ENCODE measurements at places on chromosomes 11 and 22.
A peak's percentile ranks its signal among the peaks of the same experiment; 100 is the strongest.

DNA sequence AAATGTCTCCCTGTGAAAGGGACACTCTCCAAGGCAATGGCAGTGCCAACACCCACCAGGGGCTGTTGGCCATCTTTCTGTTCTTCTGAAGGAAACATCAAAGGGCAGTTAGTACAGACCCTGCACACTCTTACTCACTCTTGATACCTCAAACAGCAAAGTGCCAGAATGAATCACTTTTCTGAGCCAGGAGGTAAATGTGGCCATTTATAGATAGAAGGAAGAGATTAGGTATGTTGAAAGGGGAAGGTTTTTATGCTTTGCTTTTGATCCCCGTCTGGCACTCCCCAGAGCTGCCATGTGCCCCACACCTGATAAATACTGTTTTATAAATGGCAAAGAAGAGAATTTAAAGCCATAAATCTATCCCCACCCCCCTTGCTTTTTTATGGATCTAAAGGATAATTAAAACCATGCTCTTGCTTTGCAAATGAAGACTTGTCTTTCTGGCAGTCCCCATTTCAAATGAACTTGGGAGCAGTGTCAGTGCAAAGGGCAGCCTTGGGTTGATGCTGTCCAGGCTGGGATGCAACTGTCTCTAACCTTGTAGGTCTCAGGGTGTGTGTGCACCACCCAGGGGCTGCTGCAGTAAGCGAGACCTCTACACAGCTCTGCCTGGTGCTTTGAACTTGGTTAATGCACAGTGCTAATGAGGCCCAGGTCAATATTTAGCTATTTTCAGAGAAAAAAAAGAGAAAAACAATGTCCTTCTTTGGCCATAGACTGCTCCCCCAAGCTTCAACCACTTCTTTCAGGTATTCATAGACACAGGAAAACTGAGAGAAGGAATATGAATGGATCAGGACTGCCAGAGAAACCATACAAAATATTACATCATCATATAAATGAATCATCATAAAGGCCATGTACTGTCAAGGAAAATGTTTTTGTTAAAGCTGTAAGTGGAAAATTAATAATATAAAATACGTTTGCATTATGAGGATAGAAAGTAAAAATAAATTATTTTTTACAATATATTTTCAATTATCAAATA is 207.5 kb downstream of the ETS1 start:
- peak; percentile 12 for DNase-seq

DNA sequence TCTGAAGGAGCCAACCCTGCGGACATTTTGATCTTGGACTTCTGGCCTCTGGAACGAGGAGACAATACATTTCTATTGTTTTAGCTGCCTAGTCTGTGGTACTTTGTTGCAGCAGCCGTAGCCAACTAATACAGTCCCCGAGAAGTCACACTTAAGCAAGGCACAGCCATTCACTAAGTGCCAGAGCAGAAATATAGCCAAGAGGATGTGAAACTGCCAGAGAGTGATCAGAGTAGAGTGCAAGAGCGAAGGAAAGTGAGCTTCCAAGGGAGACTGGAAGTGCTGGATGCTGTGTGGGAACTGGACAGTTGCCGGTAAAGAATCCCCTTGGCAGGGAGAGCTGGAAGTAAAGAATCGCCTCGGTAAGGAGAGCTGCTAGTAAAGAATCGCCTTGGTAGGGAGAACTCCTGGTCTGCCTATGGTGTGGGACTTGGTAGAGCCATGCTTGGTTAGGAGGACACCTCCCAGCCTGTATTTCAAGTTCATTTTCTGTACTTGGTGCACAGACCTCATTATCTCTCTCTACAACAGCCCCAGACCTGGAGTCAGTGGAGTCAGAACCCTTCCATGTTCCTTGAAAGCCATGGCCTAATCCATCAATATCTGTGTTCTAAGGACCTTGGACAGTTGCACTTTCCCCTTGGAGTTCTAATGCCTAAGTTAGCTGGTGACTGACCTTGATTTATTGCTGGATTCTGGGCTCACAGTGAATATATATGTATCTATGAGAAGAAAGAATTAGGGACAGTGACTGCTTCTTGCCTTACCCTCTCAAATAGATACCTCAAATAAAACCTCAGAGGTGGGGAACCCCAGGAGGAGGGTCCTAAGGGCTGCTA is 162.1 kb downstream of the LDLRAD3 start:
- no peak for DNase-seq

- no peak for DNase-seq
Measured at GRCh38 chr11:90723475-90723874, 500.6 kb upstream of the CHORDC1 start.

- DNase-seq, result no peak
Measured at GRCh38 chr11:95335989-95336388, 105.0 kb upstream of the SESN3 start.

DNA sequence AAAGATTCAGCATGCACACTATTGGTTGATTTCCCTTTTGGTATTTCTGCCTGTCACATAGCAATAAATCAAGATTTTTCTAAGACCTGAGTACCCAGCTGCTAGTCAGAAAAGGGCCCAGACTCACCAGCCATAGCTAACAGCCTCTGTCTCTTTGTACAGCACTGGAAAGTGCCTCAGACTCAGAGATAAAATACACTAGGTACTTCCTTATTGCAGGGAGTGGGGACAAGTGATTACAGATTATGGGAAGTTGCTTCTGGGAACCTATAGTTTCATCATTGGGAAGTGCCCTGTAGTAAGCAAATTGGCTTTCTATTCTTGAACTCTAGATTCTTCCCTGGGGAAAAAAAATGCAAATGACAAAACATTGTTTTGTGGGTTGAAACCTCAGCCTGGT is at the start of gene CASP5:
CASP5 (minus strand) TSS at position 166 of the 400 bp plus-strand sequence; CDS start at position 134, 32 bp downstream.
- DNase-seq, result no peak

DNA sequence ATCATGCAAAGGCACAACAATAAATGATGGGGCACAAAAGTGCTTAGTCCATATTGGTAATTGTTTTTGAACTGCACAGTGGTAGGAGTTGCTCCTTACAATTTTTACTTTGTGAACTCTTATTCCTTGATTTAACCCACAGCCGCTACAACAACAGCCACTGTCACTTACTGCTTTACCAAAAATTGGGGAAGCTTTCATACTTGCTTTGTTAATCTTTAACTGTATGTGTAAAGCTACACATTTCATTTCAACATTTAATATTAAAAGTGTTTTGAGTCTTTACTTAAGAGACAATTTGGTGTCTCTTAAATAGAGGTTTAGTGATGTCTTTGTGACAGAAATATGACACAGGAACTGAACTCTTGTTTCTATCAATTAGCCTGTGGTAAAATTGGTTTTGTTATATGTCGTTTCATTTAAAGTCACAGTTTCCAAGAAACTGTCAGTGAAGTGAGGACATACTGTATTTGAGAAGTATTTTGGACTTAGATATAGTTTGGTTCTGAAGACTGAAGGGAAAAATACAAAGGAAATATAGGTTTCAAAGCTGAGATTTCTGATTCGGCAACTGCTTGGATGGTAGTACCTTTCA is 6.5 kb upstream of the IL18BP start:
- no peak for DNase-seq

- no peak for DNase-seq
Measured at GRCh38 chr22:32476281-32477195, 1.9 kb downstream of the FBXO7 start.

DNA sequence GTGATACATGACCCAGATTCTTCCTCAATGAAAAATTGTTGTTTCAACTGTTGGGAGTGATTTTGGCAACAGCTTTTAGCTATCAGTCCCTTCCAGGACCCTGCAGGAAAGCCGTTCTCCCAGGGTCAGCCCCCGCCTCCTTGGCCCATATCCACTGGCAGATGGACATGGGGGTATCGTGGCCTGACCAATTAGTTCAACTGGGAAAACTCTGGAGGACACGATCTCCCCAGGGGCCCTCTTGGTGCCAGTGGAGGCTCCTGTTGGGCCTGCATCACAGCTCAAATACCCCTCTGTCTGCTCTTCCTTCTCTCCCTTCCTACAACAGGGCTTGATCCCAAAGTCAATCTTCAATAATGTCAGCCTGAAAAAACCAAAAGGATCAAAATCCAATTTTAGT is 272.5 kb upstream of the B3GAT1 start:
- no peak for DNase-seq

GRCh38 chr11:108866781-108867180 is 201.9 kb downstream of the DDX10 start:
- DNase-seq, result no peak

- no peak for DNase-seq
Measured at GRCh38 chr22:37509059-37509860, 10.0 kb downstream of the CARD10 start.

DNA sequence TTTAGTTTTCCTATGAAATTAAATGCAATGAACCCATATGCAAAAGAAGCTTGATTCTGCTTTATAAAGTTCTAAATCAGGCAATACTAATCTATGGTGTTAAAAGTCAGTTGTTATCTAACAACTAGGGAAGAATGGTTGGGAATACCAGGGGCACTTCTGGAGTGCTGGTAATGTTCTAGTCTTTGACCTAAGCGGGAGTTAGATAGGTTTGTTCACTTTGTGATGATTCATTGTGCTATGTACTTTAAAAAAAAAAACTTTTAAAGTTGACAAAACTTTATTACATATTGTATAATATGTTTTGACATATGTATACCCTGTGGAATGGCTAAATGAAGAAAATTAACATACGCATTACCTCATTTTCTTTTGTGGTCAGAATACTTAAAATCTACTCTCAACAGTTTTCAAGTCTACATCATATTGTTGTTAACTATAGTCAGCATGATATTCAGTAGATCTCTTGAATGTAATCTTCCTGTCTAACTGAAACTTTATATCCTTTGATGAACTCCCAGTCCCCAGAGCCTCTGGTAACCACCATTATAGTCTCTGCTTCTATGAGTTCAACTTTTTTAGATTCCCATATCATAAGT is 39.2 kb downstream of the BIRC2 start:
- no peak for DNase-seq

DNA sequence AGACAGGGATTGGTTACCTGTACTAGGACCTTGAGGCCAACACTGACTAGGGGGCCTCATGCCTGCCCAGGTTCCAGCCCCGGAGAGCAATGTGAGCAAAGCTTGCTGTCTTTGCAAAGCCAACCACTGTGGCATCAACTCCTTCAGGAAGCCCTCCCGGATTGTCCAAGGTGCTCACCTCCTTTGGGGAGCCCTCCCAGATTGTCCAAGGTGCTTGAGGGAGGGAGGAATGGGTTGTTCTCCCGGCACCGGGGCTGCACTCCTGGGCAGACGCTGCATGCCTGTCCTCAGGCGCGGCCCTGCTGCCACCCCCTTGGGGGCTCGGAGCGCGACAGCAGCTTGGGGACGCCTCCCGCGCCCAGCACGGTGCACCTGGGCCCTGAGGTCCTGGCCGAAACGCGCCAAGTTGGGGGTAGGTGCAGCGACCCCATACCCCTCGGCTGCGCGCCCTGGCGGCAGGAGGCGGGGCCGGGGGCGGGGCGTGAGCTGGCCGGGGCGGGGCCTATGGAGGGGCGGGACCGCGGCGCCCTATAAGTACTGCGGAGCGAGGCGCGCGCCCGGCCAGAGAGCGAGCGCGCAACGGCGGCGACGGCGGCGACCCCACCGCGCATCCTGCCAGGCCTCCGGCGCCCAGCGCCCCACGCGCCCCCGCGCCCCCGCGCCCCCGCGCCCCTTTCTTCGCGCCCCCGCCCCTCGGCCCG is at the start of gene CD81:
CD81 (plus strand) TSS at position 560 of the 701 bp plus-strand sequence. CDS start 240 bp downstream, outside the sequence.
- DNase-seq, result peak; percentile 70

DNA sequence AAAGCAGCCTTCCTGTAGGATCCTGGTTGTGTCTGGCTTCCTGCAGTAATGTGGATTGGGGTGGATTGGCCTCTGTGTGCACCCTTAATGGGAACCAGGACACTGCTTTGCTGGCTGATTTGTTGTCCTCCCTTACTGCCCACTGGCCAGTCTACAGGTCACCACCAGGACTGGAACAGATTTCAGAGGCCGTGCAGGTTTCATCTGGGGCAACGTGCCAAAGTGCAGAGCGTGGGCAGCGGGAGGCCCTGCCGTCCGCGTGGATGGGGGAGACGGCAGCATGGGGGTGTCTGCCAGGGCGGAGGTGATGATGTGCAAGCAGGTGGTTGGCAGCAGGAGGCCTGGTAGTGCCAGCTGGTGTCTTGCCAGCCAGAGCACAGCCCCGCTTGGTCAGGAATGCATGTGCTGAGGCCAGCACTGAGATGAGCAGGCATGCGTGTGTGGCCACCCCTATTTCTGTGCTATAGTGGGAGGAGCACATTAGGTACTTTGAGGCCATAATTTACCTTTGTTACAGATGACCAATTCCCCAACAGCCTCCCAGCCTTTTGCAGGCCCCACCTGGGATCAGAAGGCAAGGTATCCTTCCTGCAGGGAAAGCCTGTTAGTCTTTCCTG is 24.3 kb downstream of the BCR start:
- no peak for DNase-seq

DNA sequence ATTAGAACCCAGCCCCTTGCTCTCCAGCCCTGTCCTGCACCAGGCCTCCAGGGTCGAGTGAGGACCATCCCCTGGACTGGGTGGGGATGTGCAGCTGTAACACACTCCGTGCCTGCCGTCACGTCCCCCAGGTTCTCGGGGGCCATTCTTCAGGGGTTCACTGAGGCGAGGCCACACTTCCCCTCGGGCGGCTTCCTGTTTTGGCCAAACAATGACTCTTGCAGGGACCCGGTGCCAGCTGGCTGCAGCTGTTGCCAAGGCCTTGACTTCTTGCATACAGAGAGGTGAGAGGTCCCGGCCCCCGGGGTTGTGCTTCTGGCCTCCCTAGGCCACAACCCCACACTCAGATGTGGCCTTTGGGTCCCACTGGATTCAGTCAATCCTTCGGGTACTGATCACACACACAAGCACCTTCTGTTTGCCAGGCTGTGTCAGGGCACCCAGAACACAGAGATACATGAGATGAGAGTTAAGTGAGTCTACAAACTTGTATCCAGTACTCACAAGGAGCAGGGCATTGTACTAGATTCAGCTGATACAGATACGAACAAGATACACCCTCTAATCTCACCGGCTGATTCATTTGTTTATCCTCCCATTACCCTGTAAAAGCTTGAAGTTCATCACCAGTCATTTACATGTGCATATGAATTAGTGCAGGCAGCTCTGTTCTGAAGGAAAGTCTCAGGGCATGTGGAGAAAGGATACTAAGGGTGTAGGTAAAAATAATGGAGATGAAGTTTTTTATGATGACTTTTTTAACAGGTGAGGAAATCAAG is 32.9 kb downstream of the LRRC32 start:
- no peak for DNase-seq

GRCh38 chr22:24985826-24986214 is 33.3 kb downstream of the KIAA1671 start:
- DNase-seq, result no peak

- DNase-seq, result no peak
Measured at GRCh38 chr22:35024364-35024692, 41.6 kb upstream of the ISX start.

- peak; percentile 39 for DNase-seq
Measured at GRCh38 chr11:44566952-44567875, 1.8 kb downstream of the CD82 start.

DNA sequence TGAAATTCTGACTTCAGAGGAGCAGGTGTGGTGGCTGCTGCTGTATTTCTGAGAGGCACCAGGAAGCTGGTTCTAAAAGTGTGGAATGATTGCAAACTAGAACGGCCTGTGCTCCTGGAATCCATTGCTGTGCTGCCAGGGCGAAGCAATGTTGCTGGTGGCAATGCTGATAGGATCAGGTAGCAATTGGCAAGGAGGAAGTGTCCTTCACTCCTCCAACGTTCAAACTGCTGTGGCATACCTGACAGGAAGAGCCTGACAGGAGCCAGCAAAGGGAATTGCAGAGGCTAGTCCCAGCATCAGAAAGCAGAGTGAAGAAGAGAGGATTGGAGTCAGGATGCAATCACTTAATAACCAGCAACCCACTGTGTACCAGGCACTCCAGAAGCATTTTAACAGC is 118.2 kb downstream of the FAR1 start:
- no peak for DNase-seq

Data from stimulated activated CD4-positive, alpha-beta T cell treated with anti-CD3 and anti-CD28 coated beads, Interleukin-4, amount 100 ng/mL, for 1 hour (primary cell).